ENCODE measurements at places on chromosomes 7 and 10.

GRCh38 chr10:127548022-127548421, 1.1 kb upstream of the NPS start:
- no peak for DNase-seq

- no peak for DNase-seq
Measured at GRCh38 chr10:125060482-125060825, 99.9 kb downstream of the CTBP2 start.

DNA sequence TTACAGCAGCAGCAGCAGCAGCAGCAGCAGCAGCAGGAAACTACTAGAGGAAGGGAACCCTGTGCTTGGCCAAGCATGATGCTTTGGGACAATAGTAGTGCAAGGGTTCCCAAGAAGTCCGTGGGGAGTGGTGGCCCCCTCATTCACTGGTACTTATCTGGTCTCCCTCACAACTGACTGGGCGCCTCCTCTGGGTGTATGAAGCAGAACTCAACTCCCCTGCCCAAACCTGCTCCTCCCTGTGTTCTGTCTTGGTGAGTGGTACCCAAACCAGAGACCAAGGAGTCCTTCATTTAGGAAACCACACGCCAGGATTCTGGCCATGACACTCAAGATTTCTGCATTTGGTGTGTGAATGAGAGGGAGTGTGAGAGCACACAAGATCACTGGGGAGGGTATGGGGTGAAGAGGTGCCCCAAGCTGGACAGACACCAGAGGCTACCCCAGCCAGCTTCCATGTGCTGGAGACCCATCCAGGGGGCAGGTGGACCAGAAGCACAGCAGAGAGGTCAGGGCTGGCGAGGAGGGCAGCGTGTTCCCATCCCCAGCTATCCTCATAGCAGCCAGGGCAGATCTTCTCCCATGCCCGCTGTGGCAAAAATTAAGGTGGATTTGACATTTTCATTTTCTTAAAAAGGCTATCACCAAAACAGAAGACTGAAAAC, 10.6 kb upstream of the ZNF777 start:
- DNase-seq: no peak

- DNase-seq: no peak
Measured at GRCh38 chr10:13969118-13969791, 361.5 kb downstream of the FRMD4A start.

DNA sequence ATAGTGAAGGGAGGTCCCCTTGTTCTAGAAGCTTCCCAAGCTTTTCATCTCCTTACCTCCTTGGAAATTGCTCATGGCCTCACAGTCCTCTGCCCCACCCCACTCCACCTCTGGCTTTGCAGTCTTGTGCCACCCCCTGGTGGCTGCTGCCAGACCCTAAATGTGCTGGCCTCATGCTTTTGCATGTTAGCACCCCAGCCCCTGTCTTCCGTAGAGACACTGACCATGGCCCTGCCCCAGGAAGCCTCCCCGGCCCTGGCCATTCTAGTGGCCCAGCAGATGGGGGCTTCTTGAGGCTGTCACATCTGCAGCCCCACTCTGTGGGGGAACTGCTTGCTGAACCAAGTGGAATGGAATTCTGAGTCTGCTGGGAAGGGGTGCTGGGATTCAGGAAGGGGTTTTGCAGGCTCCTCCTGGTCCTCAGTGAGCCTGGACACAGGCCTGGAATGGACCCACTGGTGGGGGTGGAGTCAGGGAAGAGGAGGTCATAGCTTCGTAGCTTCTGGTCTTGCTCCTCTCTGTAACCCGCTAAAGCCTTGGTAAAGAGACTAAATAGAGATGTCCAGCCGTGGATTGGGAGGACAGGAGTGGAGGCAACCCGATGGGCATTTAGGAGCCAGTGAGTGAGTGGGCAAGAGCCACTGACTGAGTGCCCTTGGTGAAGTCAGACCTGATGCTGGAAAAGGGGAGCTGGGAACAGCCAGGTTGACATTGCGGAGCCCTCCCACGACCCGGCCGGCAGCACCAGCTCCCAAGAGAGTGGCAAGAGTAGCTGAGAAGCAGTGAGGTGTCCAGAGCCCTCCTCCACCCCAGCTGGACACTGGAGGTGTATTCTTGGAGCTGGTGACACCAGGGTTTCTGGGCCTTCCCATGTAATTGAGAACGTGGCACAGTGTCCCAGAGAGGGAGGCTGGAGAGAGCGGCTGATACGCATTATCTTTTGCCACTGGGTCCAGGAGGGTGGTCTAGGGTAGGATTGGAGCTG, 20.9 kb downstream of the RAMP3 start:
- DNase-seq: no peak

DNA sequence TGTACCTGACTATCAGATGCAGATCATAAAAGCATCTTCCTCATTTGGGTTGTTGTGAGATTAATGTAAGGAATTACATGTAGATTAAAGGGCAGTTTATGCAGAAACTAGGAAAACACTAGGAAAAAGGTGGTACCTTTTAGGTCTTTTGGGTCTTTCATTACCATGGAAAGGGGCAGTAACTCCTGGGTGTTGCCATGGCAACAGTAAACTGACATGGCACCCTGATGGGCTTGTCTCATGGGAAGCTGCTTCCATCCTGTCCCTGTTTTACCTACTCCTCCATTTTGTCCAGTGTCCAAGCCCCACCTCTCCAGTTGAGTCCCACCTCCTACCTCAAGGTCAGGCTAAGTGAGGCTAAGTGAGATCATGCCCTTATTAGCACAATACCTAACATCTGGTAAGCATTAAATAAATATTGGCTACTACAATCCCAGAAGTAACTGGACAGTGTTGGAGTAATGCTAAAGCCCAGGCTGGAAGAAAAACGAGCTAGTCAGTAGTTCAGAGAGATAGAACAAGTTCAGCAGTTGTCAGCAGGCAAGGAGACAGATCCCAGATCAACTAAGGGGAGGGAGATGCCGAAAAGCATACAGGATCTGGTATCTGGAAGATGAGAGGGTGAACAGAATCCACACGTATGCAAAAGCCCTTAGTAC, 240.0 kb upstream of the AUTS2 start:
- DNase-seq: no peak

GRCh38 chr7:30136117-30136731, 1.4 kb downstream of the MTURN start:
- DNase-seq: no peak

DNA sequence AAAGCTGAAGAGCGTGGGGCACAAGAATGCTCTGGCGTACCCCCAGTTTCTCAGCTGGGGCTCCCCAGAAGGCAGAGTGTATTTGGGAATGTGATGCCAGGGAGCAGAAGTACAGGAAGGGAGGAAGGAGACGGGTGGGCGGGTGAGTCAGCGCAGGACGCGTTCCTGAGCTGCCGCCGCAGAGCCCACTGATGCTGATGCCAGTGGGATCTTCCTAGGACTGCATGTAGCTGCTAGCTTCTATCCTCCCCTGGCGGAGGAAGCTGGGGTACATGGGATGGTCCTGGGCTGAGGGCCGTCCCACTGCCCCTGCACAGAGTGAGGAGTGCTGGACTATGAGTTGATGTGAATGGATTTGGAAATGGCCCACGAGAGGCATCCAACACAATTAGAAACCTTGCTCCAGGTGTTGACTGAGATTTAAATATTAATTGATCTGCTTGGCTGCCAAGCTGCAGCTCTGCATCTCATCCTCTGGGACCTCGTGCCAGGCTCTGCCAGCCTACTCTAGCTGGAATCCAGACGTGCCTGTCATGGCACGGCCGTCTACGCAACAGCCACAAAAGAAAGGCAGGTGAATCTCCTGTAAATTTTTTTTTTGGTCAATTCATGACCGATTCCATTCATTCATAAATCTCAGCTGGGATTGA, 66.2 kb upstream of the RHEB start:
- DNase-seq: no peak

GRCh38 chr7:47382200-47382599, 199.7 kb downstream of the TNS3 start:
- DNase-seq: no peak

DNA sequence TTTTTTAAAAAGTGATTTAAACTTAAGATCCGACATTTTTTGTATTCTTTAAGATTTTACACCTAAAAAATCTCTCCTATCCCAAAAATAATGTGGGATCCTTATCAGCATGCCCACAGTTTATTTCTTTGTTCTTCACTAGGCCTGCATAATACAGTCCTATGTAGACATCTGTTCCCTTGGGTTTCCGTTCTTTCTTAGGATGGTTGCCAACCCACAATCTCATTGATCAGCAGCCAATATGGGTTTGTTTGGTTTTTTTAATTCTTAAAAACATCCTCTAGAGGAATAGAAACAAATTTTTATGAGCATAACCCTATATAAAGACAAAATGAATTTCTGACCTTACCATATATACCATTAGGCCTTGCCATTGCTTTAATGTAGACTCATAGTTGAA, 8.4 kb upstream of the HBP1 start:
- no peak for DNase-seq

GRCh38 chr10:11602358-11602757, 9.1 kb downstream of the USP6NL start:
- DNase-seq: no peak

- no peak for DNase-seq
Measured at GRCh38 chr10:32317795-32318357, 29.1 kb downstream of the EPC1 start.

DNA sequence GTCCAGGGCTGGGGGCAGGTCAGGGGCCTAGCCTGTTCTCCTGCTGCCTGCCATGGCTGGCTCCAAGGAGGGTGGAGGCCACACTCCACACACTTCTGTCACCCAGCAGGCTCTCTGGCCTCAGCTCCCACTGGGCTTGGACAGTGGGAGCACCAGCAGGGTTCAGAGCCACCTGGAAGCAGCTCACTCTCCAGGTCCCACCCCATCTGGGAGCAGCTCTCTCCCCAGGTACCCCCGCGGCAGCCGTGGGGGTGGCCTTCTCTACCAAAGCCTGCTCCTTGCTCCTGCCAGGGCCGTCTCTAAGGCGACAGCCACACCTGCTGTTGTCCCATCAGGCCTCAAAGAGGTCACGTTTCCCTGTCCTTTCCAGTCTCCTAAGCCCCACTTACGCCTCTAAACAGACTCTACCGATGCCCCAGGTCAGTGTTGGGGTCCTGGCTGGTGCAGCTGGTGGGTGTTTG, 142.5 kb upstream of the RET start:
- DNase-seq: no peak

DNA sequence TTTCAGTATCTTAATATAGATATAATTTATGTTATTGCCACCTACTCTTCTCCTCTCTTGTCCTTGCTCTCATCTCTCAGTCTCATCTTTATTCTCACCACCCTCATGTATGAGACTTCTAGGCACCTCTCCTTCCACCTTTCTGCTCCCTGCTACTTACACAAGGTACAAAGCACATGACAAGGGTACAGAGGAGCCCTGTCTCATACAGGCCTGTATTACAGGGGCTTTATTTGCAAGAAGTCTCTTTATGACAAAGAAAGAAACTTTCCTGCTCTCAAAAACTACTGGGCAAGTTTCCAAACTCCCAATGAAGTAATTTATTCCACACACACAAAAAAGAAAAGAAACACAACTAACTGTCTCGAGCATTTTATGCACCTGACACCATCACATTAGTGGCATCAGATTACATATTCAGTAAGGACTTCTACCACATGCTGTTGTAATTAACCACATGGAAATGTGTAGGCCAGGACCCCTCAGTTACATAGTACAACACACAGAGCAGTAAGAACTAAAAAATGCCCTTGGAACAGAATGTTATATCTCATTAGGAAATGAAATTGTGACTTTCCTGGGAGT, 253.1 kb downstream of the FZD1 start:
- no peak for DNase-seq

- DNase-seq: peak; percentile 35
Measured at GRCh38 chr10:72272689-72273409, 875 bp upstream of the DDIT4 start.

DNA sequence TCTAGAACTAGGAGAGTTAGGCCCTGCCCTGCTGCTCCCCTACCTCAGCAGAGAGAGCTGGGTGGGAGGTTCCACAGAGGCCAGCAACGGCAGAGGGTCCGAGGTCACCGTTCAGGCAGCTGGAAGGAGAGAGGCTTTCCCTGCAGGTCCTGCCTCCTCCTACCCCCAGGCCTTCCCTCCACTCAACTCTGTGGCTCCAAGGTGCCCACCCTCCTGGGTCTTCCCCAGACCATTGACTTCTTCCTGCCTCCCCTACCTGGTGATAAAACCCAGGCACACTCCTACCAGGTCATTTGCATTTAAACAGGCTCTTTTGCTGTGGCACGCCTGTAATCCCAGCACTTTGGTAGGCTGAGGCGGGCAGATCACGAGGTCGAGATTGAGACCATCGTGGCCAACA, 515.3 kb upstream of the FOXK1 start:
- no peak for DNase-seq

DNA sequence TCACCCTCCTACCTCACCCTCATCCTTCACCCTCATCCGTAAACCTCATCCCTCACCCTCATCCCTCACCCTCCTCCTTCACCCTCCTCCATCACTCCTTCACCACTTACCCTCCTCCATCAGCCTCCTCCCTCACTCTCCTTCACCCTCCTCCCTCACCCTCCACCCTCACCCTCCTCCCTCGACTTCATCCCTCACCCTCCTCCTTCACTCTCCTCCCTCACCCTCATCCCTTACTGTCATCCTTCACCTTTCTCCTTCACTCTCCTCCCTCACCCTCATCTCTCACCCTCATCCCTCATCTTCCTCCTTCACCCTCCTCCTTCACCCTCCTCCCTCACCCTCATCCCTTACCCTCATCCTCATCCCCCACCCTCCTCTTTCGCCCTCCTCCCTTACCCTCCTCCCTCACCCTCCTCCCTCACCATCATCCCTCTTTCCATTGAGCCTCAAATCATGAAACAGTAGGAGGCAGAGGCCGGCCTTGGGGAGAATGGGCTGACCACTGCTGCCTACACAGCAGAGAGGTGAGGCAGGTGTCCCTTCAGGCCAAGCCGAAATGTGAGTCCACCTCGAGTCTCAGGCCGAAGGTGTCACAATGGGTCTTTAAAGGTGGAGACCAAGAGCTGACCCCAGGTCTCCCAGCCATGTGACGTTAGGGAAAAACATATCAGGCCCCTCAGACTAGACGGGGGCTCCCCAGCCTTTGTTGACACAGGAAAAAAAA, 53.0 kb downstream of the PDGFA start:
- no peak for DNase-seq

- DNase-seq: no peak
Measured at GRCh38 chr7:155874010-155874409, 61.7 kb upstream of the SHH start.

GRCh38 chr10:46290101-46290886, 3.5 kb downstream of the ANTXRL start:
- no peak for DNase-seq

- no peak for DNase-seq
Measured at GRCh38 chr10:6781133-6781770, 201.2 kb upstream of the PRKCQ start.

DNA sequence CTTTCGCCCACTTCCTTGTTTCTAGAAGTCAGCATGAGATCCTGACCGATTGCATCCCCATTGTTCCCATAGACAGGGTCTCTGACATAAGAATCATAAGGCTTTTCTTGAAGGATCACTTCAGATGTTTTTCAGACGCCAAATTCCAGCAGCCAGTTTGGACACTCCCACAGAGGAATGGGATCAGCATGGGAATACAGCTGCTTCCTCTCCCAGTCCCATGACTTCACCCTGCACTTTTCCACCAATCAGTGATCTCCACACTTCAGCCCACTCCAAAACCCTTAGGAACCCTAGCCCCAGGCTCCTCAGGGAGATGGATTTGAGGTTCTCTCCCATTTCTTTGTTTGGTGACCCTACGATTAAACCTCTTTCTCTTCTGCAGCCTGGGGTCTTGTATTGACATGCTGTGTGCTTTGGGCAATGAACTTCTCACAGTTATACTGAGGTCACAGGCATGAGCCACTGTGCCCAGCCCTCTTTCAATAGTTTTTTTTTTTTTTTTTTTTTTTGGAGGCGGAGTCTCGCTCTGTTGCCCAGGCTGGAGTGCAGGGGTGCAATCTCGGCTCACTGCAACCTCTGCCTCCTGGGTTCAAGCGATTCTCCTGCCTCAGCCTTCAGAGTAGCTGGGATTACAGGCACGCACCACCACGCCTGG, 52.8 kb upstream of the CHST3 start:
- no peak for DNase-seq
